ENCODE measurements at places on chromosomes 1 and 21. TPM values are rescaled to one million over a fixed set of nuclear protein-coding genes. Genes with fewer than 3 reads are reported as not detected.

The PODN gene
- 0.60 TPM for total RNA-seq

The HAO2 gene
- total RNA-seq: not detected

The S100A7A gene
- total RNA-seq: not detected

The GJA9 gene
- not detected for total RNA-seq

The S100A14 gene
- 0.20 TPM for total RNA-seq

The TOMM40L gene
- total RNA-seq: 20.4 TPM

The FBXO42 gene
- total RNA-seq: 8.2 TPM

The FAM43B gene
- not detected for total RNA-seq

The POFUT2 gene
- total RNA-seq: 25.5 TPM

The HSPB7 gene
- total RNA-seq: not detected

The GPATCH2 gene
- 18.9 TPM for total RNA-seq

The PSRC1 gene
- total RNA-seq: 5.5 TPM

The HSD3B1 gene
- not detected for total RNA-seq

The MTF2 gene
- total RNA-seq: 41.5 TPM

The AMY1C gene
- total RNA-seq: not detected

The S100A3 gene
- total RNA-seq: 0.66 TPM

The SPRR4 gene
- not detected for total RNA-seq

Data from pulmonary artery endothelial cell (primary cell).